Upper lobe of left lung (tissue), 6 donors: ENCODE measurements at places on chromosomes 16 and 17.

- no peaks in the 10 kb centered on the region for H3K27me3 ChIP-seq
- no peaks in the 10 kb centered on the region for H3K36me3 ChIP-seq
- H3K27ac ChIP-seq = no peak overlapping the region
- no peak for DNase-seq
- no peaks in the 10 kb centered on the region for H3K4me1 ChIP-seq
These were observed 371.2 kb downstream of the NPIPA8 start for GRCh38 chr16:17965133-17965900.

DNA sequence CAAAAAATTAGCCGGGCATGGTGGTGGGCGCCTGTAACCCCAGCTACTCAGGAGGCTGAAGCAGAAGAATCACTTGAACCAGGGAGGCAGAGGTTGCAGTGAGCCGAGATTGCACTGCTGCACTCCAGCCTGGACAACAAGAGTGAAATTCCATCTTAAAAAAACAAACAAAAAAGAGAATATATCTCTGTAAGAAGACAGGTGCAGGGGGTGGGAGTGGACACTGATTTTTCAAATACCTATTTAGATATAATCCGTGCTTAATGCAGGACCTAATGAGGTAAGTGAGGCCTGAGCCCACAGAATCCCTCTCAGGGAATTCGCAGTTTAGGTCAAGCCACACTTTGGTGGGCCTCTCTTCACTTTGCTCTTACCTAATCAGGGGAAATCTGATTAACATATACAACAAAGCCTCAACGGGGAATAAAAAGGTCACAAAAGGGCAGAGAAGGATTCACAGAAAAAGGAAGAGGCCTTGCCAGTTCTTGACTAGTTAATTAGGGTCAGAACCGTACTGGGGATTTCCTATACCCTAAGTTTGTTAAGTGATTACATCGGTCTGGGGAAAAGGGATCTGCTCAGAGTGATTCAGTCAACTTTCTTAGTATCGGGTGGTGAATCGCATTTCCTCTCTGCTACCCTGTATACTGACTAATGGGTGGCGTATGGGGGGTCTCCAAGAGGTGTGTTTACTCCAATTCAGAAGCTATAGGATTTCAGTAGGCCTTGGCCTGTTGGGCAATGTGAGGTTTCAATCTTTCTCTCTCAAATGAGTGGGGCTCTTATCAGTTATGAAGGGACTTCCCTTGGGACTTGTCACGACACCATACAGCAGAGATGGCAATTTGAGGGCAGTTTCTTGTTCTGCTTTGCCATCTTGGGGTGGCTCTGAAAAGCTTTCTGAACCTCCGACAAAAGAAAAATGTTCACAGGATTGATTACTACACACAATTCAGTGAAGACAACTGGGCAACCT is 1.9 kb upstream of the NFAT5 start:
- H3K27ac ChIP-seq = peak overlapping the region; percentile 97
- no peaks in the 10 kb centered on the region for H3K27me3 ChIP-seq
- no peak overlapping the region for H3K4me3 ChIP-seq
- H3K36me3 ChIP-seq = no peaks in the 10 kb centered on the region

DNA sequence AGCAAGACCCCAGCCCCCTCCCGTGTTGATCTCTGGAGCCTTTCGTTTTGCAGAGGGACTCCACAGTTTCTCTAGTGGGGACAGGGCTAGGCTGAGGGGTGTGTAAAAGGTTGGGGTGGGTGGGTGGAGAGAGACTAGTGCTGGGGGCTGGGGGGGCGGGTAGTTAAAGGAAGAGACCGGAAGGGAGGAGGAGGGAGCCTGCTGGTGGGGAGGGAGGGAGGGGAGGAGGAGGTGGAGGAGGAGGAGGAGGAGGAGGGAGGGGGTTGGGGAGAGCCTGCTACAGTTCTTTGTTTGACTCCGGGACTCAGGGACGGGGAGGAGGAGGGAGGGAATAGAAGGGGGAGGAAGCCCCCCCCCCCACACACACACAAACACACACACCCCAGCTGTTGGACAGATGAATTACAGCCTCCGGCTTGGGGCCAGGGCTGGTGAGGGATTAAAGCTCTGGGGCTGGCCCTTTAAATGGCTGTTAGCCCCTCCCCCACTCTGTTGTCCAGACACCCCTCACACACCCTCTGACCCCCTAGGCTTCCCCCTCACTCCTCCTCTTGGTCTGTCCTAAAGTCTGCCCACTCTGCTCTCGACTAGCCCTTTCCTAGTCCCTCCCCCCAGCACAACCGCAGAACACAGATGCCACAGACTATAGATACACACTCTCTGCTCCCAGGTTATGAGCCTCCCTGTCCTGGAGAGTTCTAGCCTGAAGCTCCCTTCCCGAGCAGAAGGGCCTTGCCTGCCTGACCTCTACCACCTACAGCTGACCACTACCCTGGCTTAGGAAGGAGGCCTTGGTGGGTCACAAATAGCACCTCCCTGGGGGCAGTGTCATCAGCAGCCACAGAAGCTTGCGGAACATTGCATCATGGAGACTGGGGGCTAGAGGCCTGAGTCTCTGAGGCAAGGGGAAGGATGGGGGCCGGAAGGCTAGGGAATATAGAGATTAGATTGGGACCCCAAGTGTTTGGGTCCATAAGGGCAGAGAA is 4.4 kb downstream of the KDM6B start:
- DNase-seq = no peak
- H3K4me1 ChIP-seq = peaks cover 67% of the 10 kb centered on the region
- H3K4me3 ChIP-seq = peak overlapping the region; percentile 14
- peak overlapping the region; percentile 100 for H3K27ac ChIP-seq

DNA sequence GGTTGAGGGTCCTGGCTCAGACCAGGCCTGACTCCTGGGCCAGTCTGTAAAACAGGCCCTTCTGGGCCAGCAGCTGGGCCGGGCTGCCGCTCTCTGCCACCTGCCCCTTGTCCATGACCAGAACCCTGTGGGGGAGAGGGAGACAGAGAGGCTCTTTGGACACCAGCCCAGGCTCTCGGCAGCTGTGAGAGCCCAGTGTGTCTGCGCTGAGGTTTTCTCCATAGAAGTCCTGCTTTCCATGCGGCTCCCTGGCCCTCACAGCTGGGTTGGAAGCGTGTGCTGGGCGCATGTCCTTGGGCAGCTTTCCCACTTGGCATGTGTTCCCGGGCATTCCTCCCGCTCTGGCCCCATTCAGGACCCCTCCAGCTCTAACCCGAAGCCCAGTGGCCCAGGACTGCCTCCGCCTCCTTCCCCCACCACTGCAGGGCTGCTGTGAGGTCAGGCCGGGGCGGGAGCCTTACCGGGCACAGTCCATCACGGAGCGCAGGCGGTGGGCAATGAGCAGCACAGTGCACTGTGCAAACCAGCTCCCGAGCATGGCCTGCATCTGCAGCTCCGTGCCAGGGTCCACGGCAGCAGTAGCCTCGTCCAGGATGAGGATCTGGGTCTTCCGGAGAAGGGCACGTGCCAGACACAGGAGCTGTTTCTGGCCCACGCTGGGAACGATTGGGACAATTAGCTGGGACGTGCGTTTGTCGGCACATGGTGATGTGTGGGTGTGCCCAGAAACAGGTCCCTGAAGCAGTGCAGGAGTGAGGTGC is 73.0 kb downstream of the ABCC6 start:
- H3K36me3 ChIP-seq = no peaks in the 10 kb centered on the region
- no peaks in the 10 kb centered on the region for H3K27me3 ChIP-seq
- H3K4me1 ChIP-seq = peaks cover 8% of the 10 kb centered on the region
- peak; percentile 84 for DNase-seq
- peak overlapping the region; percentile 14 for H3K27ac ChIP-seq

DNA sequence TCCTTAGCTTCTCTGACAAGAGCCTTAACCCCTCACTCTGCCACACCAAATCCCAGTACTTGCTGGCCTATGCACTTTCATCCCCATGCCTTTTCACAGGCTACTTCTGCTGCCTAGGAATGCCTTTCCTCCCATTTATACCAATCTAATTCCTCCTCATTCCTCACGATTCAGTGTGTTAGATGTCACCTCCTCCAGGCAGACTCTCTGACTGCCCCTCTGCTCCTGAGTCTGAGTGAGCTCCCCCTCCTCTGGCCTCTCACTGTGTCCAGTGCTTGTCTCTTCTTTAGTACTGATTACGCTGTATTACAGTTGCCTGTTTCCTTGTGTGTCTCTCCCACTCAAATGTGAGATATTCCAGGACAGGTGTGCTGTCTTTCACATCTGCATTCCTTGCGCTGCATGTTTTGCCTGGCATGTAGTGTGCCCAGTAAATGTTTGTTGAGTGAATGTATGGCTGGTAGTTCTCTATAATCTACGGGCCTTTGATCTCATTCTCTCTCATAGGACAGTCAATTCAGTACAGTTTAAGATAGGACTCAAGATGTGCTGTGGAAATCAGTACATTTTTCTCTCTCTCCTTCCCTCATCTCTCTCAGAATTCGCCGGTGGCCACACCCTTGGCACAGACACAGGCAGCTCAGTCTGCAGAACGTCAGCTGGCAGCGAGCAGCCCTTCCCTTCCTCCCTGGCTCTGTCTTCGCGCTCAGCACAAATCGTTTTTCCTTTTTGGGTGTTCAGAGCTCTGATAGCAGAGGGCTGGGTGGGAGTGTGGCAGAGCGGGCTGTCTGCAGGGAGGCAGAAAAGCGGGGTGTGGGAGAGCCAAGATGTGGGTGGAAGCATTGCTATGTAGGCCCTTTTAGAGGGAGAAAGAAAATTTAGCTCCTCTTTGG is 18.5 kb downstream of the ARL4D start:
- H3K36me3 ChIP-seq = no peaks in the 10 kb centered on the region
- no peak for DNase-seq
- H3K4me3 ChIP-seq = no peak overlapping the region

DNA sequence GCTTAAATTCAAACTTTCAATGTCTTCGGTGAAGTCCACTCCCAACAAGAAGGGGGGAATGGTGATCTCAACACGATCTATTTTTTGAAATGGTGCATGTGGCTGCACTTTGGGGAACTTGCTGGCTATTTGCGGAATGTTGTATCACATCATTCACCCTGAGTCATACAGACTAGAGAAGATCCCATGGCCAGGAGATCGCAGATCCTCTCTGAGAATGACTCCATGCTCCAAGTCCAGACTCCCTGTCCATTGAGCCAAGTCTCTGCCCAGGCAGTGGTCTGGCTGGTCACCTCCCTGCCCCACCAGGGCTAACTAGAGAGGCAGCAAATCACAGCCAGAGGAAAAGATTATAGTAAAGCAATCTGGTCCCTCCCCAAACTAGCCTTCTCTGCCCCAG is 120.6 kb downstream of the XYLT1 start:
- peaks cover 38% of the 10 kb centered on the region for H3K4me1 ChIP-seq
- no peak for DNase-seq
- H3K27ac ChIP-seq = peak overlapping the region; percentile 1
